ENCODE measurements at places on chromosomes 5 and 9. TPM values are rescaled to one million over a fixed set of nuclear protein-coding genes. Genes with fewer than 3 reads are reported as not detected.

The CARTPT gene
- not detected for total RNA-seq

The IL5 gene
- not detected for total RNA-seq

The IFNA2 gene
- not detected for total RNA-seq

DNA sequence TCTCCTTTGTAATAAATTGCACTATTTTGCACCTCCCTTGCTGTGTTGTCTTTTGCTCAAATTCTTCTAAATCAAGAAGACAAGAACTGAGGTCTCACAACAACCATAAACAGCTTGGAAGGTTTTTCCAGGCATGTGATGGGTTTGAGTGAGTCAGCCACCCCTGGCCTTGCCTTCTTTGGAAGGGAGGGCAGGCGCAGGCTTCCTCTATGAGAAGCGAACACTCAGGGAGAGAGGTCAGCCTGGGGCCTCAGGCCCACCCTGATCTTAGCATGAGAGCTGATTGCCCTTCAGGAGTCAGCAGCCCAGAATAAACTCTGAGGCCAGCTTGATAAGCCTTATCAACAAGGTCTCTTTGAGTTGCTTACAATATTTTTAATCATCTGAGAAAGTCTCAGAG lies 31.6 kb downstream of the S1PR3 start:
- H3K4me3 ChIP-seq, result no peak overlapping the region
- H3K27ac ChIP-seq, result no peak overlapping the region
- DNase-seq, result no peak
- peaks cover 6% of the 10 kb centered on the region for H3K27me3 ChIP-seq
- H3K4me1 ChIP-seq, result no peaks in the 10 kb centered on the region
- no peaks in the 10 kb centered on the region for H3K36me3 ChIP-seq

DNA sequence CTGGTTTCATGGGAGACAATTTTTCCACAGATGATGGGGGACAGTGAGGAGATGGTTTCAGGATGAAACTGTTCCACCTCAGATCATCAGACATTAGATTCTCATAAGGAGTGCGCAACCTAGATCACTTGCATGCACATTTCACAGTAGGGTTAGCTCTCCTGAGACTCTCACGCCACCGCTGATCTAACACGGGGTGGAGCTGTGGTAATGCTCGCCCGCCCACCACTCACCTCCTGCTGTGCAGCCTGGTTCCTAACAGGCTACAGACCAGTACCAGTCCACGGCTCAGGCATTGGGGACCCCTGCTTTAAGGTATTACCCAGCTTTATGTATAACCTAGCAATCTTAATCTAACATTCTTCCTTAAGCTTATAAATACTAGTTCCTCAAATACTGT lies 35.6 kb downstream of the TTC39B start:
- DNase-seq, result no peak
- peaks cover 16% of the 10 kb centered on the region for H3K36me3 ChIP-seq
- H3K27me3 ChIP-seq, result no peaks in the 10 kb centered on the region
- peaks cover 44% of the 10 kb centered on the region for H3K4me1 ChIP-seq
- H3K4me3 ChIP-seq, result no peak overlapping the region

DNA sequence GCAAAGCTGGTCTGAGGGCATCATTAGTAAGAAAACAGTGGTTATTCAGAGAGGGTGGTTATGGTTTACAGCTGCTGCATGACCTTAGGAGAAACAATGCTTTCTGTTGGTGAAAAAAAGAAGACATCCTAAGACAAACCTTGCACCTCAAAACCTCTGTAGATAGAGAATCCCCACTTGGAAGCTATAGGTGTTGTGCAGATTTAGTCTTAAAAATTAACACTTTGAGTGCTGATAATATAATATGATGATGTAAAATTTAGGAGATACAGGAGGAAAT lies 1.4 kb upstream of the PTTG1 start:
- H3K36me3 ChIP-seq, result peaks cover 24% of the 10 kb centered on the region
- H3K27me3 ChIP-seq, result no peaks in the 10 kb centered on the region
- peak overlapping the region; percentile 92 for H3K27ac ChIP-seq
- H3K4me1 ChIP-seq, result peaks cover 60% of the 10 kb centered on the region

DNA sequence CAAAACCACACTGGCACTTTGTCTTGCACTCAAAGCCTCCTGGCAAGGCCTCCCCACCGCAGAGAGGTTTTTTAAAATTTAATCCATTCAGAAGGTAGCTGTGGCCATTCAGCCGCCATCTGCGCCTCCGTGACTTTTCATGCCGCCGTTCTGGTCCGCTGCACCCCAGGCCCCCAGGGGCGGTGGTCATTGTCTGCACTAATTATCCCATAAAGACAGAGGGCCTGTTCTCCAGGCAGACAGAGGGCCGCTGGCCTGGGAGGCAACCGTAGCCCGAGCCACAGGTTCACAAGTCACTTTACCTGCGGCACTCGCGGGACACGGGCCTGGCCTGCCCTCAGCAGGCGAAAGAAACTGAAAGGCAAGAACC lies 49.4 kb downstream of the EXD3 start:
- H3K27ac ChIP-seq, result no peak overlapping the region
- H3K36me3 ChIP-seq, result no peaks in the 10 kb centered on the region
- H3K4me3 ChIP-seq, result no peak overlapping the region
- H3K4me1 ChIP-seq, result no peaks in the 10 kb centered on the region
- no peaks in the 10 kb centered on the region for H3K27me3 ChIP-seq

- DNase-seq, result no peak
- no peak overlapping the region for H3K4me3 ChIP-seq
- H3K36me3 ChIP-seq, result no peaks in the 10 kb centered on the region
- no peak overlapping the region for H3K27ac ChIP-seq
Observed at GRCh38 chr5:93428868-93429267, 152.2 kb downstream of the NR2F1-AS1 start.
